NCI-H1436 (cell line): ENCODE measurements at places on chromosomes 3 and 15.

DNA sequence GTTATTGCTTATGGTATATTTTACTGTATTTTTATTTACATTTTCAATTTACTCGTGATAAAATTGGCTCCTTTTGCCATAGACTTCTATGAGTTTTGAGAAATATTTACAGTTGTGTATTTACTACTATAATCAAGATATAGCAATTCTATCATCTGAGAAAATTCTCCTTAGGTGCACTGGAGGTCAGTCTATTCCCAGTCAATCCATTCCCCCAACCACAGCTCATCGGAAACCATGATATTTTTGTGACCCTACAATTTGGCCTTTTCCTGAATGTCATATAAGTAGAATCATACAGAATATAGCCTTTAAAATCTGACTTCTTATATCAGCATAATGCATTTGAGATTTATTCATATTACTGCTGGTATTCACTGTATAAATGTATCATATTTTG, 114.7 kb upstream of the LRTM1 start:
- DNase-seq: no peak

- no peak for DNase-seq
Observed at GRCh38 chr3:158152186-158152585, 42.3 kb downstream of the RSRC1 start.

- DNase-seq: peak; percentile 38
Observed at GRCh38 chr3:52225452-52226228, at the start of gene TLR9. Gene TLR9 (minus strand): TSS chr3:52225645. CDS start chr3:52225529, 116 bp downstream.

- no peak for DNase-seq
Observed at GRCh38 chr15:51025454-51025846, 69.3 kb downstream of the TNFAIP8L3 start.

- DNase-seq: no peak
Observed at GRCh38 chr3:25952133-25952532, 162.2 kb downstream of the OXSM start.

DNA sequence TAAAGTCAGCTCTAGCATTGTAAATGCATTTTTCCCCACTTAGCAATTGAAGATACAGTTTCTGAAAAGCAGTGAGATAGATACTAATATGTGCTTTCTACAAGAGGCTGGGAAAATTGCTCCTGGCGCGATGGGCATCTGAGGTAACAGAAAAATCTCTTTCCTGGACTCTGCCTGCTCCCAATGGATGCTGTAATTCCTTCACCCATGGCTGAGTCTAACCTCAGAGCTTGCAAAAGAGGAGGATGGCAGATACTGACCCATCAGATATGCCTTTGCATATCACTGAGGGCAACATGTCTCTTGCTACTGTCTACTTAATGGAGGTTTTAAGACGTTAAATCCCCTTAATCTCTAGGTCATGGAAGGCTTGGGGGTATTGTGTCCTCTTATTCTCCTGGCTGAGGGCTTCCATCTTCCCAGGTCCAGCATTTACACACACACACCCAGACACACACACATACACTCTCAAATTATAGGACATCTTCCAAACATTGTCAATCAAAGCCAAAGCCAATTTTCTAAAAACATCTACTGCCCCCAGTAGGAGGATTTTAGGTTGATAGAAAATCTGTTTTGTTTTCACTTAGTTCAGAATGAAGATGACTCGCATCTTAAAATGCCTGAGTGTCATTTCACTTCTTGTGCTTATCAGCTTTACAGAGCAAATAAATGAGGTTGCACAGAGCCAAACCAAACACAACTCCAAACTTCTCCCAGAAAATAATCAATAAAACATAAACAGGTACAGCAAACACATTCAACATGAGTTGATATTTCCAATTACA, 2.4 kb downstream of the TRPM1 start:
- DNase-seq: no peak

- DNase-seq: peak; percentile 66
Observed at GRCh38 chr15:31551323-31551722, 224.7 kb downstream of the KLF13 start.

DNA sequence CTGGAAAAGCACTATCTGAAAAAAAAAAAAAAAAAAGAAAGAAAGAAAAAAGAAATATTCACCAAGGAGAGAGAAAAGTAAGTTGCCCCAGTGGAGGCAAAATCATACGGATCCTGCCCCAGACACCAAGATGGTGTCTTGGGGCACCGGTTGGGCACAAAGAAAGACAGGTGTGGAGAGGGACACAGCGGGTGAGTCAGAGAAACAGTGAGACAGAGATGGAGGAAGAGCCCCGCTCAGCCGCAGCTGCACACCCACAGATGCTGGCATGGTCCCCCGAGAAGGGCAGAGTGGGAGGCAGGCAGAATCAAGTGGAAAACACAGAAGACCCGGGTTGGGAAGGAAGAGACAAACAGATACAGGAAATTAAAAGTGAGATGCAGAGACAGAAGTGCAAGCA, 129.7 kb upstream of the SMAD3 start:
- no peak for DNase-seq

GRCh38 chr15:90233387-90234095, at the start of gene CIB1:
Gene CIB1 (minus strand): TSS chr15:90233941. CDS start chr15:90233885, 56 bp downstream.
- DNase-seq: peak; percentile 91

GRCh38 chr3:14543446-14543845, 3.3 kb upstream of the GRIP2 start:
- DNase-seq: no peak

DNA sequence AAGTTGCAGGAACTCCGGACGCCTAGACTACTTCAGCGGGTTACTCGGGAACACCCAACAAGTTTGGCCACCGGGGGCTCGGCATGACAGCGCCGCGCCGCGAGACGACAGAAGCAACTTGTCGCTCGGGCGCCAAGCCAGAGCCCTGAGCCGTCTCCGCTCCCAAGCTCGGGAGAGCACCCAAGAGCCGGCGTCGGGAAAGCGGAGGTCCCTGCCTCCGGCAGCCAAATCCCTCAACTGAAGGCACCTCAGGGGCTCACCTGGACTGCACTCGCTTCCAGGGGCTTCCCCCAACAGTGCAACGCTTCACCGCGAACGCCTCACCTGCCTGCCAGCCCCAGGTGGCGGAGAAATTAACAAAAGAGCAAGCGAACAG, 640 bp downstream of the MB21D2 start:
- peak; percentile 56 for DNase-seq

DNA sequence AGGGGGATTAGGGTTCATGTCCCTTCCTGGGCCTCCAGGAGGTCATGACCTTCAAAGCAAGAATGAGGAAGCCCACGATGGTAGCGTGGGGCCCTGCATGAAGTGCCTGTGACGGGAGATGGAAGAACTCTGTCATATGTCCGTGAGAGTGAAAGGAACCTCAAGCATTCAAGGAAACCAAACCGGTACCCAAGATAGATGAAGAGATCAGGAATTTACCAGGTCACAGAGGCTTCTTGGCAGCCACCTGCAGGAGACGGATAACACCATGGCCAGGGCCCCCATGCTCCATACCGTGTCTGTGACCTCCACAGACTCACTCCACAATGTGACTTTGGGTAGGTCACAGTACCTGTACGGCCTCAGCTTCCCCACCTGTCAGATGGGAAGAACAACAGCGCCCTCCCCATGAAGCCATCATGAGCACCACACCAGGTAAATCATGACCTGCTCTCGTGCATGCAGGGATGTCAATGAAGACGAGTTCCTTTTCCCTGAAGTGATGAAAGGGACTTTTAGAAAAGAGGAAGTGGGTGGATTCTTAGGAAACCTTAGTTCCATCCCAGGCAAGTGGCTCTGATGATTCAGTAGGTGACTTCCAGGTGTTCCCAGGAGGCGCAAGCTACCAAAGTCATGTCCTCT, 23.3 kb upstream of the CYP11A1 start:
- DNase-seq: no peak

DNA sequence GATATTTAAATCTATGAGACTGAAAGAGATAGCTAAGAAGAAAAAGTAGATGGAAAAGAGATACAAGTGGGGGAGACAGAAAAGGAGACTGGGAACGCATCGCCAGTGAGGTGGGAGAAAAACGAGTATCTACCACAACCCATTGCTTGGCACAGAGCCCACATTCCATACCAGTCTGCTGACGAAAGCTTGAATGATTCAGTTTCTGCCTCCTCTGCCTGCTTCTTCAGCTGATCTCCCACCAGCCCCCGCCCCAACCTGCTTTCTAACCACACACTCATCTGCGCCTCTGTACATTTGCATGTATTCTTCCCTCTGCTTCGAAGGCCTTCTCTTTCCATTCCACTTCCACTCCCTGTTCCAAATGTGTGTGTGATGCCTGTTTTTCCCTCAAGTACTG, 188.1 kb downstream of the USP13 start:
- no peak for DNase-seq

DNA sequence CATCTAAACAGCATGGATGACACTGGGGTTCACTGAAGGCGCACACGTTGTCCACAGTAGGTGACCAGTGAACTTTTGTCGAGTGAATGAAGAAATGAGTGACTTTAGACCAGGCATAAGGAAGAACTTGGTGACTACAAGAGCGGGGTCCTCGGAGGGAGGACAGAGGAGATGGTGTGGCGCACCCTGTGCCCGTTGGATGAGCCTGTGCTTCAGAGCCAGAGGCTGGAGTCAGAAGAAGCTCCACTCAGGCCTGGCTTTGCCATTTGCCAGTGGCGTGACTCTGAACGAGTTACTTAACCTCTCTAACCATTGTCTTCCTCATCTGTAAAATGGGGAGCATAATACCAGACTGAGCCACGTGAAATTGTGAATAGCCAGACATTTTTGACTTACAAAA, 42.2 kb downstream of the MUC4 start:
- DNase-seq: no peak

- DNase-seq: no peak
Observed at GRCh38 chr3:197270558-197271317, 27.7 kb downstream of the DLG1 start.

- no peak for DNase-seq
Observed at GRCh38 chr3:22887664-22888291, 315.3 kb upstream of the UBE2E2 start.

DNA sequence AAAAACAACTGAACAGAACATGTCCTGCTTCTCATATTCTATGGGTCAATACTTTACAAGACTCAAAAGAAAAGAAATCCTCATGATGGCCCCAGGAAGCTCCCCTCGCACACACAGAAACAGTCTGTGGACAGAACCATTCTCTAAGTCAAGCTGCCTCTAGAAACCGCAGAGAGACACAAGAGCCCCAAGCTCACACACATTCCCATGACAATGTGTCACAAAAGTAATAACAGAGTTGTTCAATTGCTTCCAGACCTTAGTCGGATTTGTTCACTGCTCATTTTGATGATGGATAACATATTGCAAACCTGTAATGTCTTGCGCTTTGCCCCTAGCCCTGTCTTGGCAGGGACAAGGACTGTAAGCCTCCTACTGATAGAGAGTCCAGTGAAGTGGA, 60.9 kb downstream of the UMPS start:
- DNase-seq: no peak

GRCh38 chr3:186094271-186094670, 14.6 kb downstream of the ETV5 start:
- no peak for DNase-seq

- DNase-seq: no peak
Observed at GRCh38 chr15:82750831-82751180, 41.1 kb upstream of the AP3B2 start.

DNA sequence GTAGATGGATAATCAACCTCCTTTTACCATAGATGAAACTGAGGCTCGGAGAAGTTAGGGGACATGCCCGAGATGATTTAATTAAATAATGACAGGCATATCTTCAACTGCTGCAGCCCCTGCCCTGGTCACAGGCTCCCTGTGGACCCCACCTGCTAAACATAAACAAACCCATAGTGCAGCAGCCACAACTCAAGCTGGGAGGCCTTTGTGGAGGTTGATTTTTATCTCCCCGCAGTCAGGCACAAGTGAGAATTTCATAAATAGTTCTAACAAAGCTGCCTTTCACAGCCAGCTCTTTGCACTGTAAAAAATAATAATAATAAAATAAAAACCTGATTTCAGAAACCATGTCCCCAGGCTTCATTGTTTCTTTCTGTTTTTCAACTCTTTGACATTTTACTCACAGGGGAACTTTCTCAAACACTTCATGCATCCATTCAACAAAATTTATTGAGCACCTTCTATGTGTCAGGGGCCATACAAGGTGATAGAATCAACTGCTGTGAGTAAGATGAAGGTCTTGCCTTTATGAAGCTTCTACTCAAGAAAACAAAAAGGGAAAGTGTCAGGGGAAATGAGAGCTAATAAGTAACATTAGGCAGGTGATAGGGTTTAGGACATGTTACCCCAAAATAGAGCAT, 393.6 kb upstream of the PROK2 start:
- DNase-seq: no peak

DNA sequence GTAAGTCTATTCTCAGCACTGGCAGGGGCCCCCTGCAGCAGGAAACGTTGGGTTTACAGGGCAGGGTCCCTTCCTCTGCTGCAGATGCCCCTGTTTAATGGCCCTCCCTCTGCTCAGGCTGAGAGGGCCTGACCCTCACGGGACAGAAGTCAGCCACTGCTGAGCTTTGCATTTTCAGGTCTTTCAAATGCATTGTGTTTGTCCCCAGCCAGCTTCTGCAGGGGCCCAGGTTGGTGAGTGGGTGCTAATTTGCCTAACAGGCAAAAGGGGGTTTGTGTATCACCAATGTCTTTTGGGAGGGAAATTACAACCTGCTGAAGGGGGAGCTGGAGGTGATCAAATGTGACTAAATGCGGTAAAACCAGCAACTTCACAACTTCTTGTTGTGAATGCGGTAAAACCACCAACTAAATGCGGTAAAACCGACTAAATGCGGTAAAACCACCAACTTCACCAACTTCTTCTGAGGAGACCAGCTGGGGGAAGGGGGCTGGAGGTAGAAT, 44.8 kb upstream of the UBE2E1 start:
- no peak for DNase-seq
